Activated T-cell treated with anti-CD3 and anti-CD28 coated beads, Interleukin-2, amount 50 U/mL, for 72 hours (primary cell): ENCODE measurements at places on chromosomes 6 and 20. TPM values are rescaled to one million over a fixed set of nuclear protein-coding genes. Genes with fewer than 3 reads are reported as not detected.
A peak's percentile ranks its signal among the peaks of the same experiment; 100 is the strongest.

DNA sequence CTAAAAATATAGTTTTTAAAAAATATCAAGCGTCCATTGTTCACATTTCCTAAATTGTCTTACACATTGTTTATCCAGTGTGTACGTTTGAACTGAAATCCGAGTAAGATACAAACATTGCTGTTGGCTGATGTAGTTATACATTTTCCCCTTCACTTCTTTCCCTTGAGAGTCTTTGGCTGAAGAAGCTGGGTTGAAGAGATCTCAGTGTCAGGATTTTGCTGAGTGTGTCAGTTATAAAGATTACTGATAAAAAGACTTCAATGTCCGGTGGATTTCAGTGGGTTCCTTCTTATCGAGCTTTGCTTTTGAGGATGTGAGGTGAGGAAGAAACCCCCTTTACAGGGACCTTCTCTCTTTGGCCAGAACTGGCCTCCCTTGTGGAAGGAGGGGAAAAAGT, 20.5 kb downstream of the RFPL4B start:
- no peaks in the 10 kb centered on the region for H3K36me3 ChIP-seq
- DNase-seq: no peak
- H3K27me3 ChIP-seq: peaks cover 24% of the 10 kb centered on the region
- no peak overlapping the region for H3K27ac ChIP-seq

EHMT2 gene
- total RNA-seq: 49.2 TPM

DNA sequence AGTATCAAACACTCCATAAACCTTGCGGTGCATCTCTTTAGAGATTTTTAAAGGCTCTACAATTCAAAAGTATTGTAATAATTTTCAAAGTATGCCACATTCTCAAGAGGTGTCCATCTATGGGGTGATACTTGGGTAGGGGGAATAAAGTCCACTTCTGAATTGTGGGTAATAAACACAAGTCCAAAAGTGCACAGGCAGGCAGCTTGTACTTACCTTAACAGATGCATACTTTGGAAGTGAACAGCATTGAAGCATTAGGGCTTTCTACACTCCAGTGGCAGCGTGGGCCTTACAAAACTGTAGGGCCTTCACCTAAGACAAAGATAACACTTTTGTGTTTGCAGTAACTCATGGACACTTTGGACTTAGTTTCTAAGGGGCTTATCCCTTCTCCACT, 58.6 kb downstream of the AIG1 start:
- no peak for DNase-seq
- peaks cover 9% of the 10 kb centered on the region for H3K36me3 ChIP-seq
- H3K27me3 ChIP-seq: no peaks in the 10 kb centered on the region
- H3K27ac ChIP-seq: no peak overlapping the region
- no peak overlapping the region for H3K4me3 ChIP-seq
- no peaks in the 10 kb centered on the region for H3K4me1 ChIP-seq

- H3K27me3 ChIP-seq: peaks cover 55% of the 10 kb centered on the region
- DNase-seq: no peak
- no peak overlapping the region for H3K27ac ChIP-seq
- no peaks in the 10 kb centered on the region for H3K36me3 ChIP-seq
Observed at GRCh38 chr20:31606804-31607639, 1.9 kb downstream of the ID1 start.

TSPO2 gene
- not detected for total RNA-seq

- H3K4me3 ChIP-seq: no peak overlapping the region
- H3K27me3 ChIP-seq: peaks cover 8% of the 10 kb centered on the region
- DNase-seq: no peak
- peaks cover 7% of the 10 kb centered on the region for H3K4me1 ChIP-seq
- H3K27ac ChIP-seq: no peak overlapping the region
Observed at GRCh38 chr20:47720636-47721427, 64.4 kb downstream of the SULF2 start.

GSTA2 gene
- total RNA-seq: not detected

TMEM200A gene
- total RNA-seq: 0.53 TPM

DNA sequence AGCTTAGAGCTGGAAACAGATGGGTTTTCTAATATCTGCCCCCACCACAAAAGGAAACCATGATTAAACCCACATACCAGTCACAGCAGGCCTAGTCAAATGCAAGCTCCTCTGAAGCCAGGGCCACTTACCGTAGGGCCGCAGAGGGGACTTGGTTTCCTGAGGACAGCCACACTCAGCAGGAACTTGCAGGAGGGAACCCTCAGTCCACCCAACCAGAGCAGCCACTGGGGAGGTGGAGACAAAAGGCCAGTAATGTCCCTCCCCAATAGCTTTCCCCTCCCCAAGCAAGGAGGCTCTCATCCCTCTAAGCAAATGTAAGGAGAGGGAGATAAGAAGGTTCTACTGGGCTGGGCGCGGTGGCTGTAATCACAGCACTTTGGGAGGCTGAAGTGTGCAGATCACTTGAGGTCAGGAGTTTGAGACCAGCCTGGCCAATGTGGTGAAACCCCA, 384.4 kb upstream of the JARID2 start:
- H3K36me3 ChIP-seq: no peaks in the 10 kb centered on the region
- peaks cover 81% of the 10 kb centered on the region for H3K4me1 ChIP-seq
- H3K27ac ChIP-seq: peak overlapping the region; percentile 85
- H3K27me3 ChIP-seq: no peaks in the 10 kb centered on the region
- H3K4me3 ChIP-seq: peak overlapping the region; percentile 35
- DNase-seq: peak; percentile 40

- DNase-seq: no peak
- no peaks in the 10 kb centered on the region for H3K27me3 ChIP-seq
- no peak overlapping the region for H3K27ac ChIP-seq
- H3K36me3 ChIP-seq: peaks cover 2% of the 10 kb centered on the region
- peaks cover 26% of the 10 kb centered on the region for H3K4me1 ChIP-seq
Observed at GRCh38 chr20:53718142-53719021, 124.7 kb upstream of the ZNF217 start.

- peak; percentile 79 for DNase-seq
- H3K4me3 ChIP-seq: no peak overlapping the region
- peaks cover 53% of the 10 kb centered on the region for H3K27me3 ChIP-seq
- no peaks in the 10 kb centered on the region for H3K36me3 ChIP-seq
- H3K4me1 ChIP-seq: peaks cover 5% of the 10 kb centered on the region
- no peak overlapping the region for H3K27ac ChIP-seq
Observed at GRCh38 chr20:45290677-45291355, 15.8 kb upstream of the RBPJL start.

SLC52A3 gene
- not detected for total RNA-seq

DNA sequence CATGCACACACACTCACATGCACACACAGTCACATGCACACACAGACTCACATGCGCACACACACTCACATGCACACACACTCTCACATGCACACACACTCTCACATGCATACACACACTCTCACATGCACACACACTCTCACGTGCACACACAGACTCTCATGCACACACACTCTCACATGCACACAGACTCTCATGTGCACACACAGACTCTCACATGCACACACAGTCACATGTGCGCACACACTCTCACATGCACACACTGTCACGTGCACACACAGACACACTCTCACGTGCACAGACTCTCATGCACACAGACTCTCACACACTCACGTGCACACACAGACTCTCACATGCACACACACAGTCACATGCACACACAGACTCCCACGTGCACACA, 36.6 kb upstream of the VSX1 start:
- H3K4me3 ChIP-seq: no peak overlapping the region
- no peaks in the 10 kb centered on the region for H3K4me1 ChIP-seq
- peaks cover 6% of the 10 kb centered on the region for H3K27me3 ChIP-seq
- no peak overlapping the region for H3K27ac ChIP-seq
- no peak for DNase-seq

CEP85L gene
- total RNA-seq: 44.7 TPM

DNA sequence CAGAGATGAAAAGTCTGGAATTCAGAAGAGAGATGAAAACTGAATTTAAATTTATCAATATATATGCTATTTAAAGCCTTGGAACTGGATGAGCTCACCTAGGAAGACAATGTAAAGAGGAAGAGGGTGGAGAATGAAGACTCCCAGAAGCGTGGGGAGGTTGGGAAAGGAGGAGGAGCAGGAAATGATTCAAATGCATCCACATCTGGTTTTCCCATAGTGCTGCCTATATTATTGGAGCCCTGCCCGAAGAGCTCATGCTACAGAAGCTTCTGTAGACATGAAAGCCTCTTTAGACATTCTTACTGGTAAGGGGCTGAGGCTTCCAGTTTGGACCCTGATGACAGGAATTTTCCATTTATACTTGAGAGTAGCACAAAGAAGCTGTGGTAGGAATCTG, 19.2 kb downstream of the PDE7B start:
- H3K27me3 ChIP-seq: no peaks in the 10 kb centered on the region
- H3K36me3 ChIP-seq: no peaks in the 10 kb centered on the region
- H3K4me3 ChIP-seq: no peak overlapping the region

- DNase-seq: peak; percentile 65
- H3K4me3 ChIP-seq: no peak overlapping the region
- H3K27me3 ChIP-seq: no peaks in the 10 kb centered on the region
- peaks cover 8% of the 10 kb centered on the region for H3K36me3 ChIP-seq
- peaks cover 20% of the 10 kb centered on the region for H3K4me1 ChIP-seq
Observed at GRCh38 chr20:17938871-17939619, 29.5 kb downstream of the SNX5 start.

TBXT gene
- not detected for total RNA-seq

DNA sequence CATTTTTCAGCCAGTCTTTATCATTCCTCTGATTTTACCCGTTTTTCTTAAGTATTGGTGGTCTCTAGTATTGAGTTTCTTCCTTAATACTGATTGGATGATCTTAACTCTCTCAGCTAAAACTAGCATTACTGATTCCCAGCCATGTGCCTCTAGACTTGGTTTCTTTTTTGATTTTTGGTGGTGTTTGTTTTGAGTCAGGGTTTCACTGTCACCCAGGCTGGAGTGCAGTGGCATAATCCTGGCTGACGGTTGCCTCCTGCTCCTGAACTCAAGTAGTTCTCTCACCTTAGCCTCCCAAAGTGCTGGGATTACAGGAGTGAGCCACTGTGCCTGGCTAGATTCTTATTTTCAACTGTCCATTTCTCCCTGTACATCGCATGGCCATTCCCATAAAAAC, 24.9 kb downstream of the DPPA5 start:
- no peak for DNase-seq
- no peaks in the 10 kb centered on the region for H3K36me3 ChIP-seq
- peaks cover 6% of the 10 kb centered on the region for H3K4me1 ChIP-seq
- H3K27ac ChIP-seq: no peak overlapping the region

TXLNB gene
- 0.19 TPM for total RNA-seq

TBC1D32 gene
- 10.4 TPM for total RNA-seq

DNA sequence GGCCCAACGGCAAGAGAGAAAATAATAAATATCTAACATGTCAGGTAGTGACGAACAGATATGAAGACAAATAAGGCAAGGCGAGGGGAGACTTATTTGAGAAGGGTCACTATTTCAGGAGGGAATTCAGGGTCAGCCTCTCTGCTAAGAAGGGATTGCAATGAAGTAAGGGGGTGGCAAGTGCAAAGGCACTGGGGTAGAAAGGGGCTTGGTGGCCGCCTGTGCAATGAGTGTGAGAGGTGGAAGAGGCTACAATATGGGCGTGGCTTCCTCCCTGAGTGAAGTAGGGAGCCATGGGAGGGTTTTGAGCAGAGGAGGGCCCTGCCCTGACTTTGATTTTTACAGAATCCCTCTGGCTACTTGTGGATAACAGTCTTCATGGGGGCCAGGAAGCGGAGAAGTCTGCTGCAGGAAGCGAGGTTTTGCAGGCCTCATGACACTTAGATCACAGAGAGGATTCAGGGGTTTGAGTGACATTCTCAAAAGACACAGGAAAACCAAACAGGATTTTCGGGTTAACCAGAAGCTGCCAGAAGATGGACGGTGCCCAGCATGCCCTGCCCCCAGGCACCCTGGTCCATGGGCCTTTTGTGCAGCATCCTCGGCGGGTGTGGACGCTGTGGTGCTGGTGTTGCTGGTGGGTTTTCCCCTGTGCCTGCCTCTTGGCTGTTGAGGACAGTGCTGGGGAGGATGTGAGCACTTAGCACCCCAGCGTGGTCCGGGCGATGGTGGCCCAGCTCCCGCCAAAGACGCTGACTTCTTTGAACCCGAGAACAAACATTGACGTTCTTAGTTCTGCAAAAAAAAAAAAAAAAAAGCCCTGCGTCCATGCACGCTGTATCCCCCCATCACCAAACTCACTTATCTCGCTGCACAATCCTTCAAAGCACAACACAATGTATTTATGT, 124.2 kb upstream of the PTPN1 start:
- H3K27ac ChIP-seq: peak overlapping the region; percentile 4
- no peaks in the 10 kb centered on the region for H3K36me3 ChIP-seq
- H3K4me3 ChIP-seq: peak overlapping the region; percentile 71
- no peaks in the 10 kb centered on the region for H3K27me3 ChIP-seq
- peak; percentile 73 for DNase-seq

DNA sequence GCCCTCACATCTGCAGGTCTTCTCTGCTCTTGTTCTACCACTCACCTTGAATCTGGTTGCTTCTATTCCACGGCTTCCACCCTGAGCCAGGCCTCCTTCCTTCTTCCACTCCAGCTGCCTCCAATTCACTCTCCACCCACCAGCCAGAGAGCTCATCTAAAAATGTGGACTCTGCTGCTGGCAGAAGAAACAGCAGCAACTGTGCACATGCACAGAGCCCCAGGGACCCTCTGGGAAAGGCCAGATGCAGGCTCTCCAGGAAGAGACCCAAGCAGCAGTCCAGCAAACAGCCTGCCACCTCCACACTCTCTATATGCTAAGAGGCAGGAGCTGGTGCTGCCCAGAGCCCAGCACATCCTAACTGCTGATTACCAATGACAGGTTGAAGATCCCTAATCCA, 162.6 kb upstream of the TOP1 start:
- no peaks in the 10 kb centered on the region for H3K27me3 ChIP-seq
- DNase-seq: no peak
- H3K36me3 ChIP-seq: no peaks in the 10 kb centered on the region
- H3K4me1 ChIP-seq: no peaks in the 10 kb centered on the region
- H3K27ac ChIP-seq: no peak overlapping the region

DNA sequence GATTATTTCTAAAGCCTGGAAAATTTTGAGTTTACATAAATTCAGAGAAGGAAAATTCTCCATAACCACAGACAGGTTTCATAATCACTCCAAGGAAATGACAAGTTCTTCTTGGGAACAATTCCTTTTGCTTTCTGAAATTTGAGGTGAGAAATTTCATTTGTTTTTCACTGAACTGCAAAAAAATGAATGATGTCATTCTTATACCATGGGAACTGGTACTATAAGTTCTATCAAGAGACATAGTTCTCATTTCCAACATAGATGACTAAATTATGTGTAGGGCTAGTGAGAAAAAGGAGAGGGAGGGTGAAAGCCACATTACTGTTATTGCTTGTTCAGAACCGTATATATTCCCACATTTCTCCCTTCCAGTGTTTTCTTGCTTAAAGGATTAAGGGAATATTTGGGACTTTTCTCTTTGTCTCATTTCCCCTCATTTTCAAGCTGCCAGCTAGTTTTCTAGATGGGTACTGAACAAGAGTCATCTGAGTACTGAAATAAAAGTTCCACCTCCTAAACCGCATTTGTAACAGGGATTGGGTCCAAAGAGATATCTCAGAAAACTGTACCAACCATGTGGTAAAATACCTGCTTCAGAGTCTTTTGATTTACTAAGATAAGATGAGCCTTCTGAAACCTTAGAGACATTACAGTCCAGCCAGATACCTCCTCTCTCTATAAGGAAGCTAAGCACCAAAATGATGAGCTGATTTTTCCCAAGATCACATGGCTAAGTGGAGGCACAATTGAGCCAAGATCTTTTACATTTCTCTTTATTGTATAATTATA, 144.3 kb upstream of the PRDM1 start:
- H3K36me3 ChIP-seq: no peaks in the 10 kb centered on the region
- H3K4me1 ChIP-seq: peaks cover 18% of the 10 kb centered on the region
- H3K27me3 ChIP-seq: peaks cover 33% of the 10 kb centered on the region
- peak overlapping the region; percentile 41 for H3K4me3 ChIP-seq

GRCh38 chr6:150874179-150874578, 8.7 kb downstream of the MTHFD1L start:
- peaks cover 13% of the 10 kb centered on the region for H3K36me3 ChIP-seq
- no peak overlapping the region for H3K27ac ChIP-seq
- no peak for DNase-seq

GRCh38 chr6:14458669-14459266, 341.2 kb downstream of the CD83 start:
- H3K27me3 ChIP-seq: no peaks in the 10 kb centered on the region
- H3K27ac ChIP-seq: no peak overlapping the region
- no peak for DNase-seq
- peaks cover 39% of the 10 kb centered on the region for H3K4me1 ChIP-seq
